ENCODE measurements at places on chromosomes 12 and 14.
A peak's percentile ranks its signal among the peaks of the same experiment; 100 is the strongest.

DNA sequence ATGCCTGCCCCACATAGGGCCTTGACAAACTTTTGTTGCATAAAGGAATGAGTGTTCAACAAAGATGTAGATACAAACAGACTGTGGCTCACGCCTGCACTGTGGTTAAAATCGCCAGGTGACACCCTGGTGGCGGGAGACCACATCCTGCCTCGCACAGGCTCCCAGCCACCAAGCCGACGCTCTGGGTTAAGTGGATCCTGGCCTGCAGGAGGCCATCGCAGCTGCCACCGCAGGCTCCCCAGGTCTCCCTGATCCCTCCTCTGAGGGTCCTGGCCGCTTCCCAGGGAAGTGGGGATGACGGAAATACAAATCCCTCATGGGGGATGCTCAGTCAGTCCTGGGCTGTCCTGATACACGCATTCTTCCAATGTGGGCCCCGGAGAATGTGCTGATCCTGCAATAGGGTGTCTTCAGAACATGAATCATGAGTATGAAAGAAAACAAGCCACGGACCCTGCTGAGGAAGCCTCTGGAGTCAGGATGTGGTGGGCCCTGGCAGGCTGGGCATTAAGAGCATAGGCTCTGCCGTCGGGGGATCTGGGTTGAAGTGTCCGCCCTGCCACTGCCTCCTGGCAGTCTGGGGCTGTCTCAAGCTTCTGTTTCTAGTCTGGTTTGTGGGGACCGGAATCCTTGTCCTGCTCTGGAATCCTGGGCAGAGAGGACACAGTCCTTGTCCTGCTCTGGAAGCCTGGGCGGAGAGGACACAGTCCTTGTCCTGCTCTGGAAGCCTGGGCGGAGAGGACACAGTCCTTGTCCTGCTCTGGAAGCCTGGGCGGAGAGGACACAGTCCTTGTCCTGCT lies 53.5 kb upstream of the BEGAIN start:
- peak; percentile 71 for DNase-seq

- no peak for DNase-seq
Measured at GRCh38 chr12:80100591-80100990, 1.3 kb downstream of the OTOGL start.

- DNase-seq, result no peak
Measured at GRCh38 chr12:72839696-72840095, 567.5 kb downstream of the TRHDE start.

DNA sequence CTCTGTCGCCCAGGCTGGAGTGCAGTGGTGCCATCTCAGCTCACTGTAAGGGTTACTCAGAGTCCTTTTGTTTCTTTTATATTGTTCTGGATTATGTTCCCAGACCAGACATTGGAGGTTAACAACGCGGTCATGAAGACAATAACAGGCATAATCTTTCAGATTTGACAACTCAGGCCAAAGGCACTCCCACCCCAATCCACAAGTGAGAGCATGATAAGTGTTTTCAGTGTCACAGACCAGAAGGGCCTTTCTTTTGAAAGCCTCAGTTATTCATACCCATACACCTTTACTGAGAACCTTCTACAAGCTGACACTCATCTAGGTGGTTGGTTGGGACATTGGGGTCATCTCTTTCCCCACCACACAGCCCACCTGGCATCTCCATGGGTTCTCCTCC lies 2.9 kb upstream of the TMEM63C start:
- DNase-seq, result no peak

- DNase-seq, result no peak
Measured at GRCh38 chr14:52269982-52270381, 2.5 kb downstream of the PTGDR start.

- DNase-seq, result no peak
Measured at GRCh38 chr12:16828891-16829290, 222.9 kb upstream of the LMO3 start.

GRCh38 chr12:59937148-59937547 lies 341.3 kb downstream of the SLC16A7 start:
- no peak for DNase-seq

GRCh38 chr14:52298795-52299194 lies 15.3 kb upstream of the PTGER2 start:
- DNase-seq, result no peak

GRCh38 chr12:6306151-6306550 lies 4.3 kb upstream of the PLEKHG6 start:
- DNase-seq, result no peak

- DNase-seq, result no peak
Measured at GRCh38 chr14:96754845-96755184, 42.4 kb upstream of the VRK1 start.

DNA sequence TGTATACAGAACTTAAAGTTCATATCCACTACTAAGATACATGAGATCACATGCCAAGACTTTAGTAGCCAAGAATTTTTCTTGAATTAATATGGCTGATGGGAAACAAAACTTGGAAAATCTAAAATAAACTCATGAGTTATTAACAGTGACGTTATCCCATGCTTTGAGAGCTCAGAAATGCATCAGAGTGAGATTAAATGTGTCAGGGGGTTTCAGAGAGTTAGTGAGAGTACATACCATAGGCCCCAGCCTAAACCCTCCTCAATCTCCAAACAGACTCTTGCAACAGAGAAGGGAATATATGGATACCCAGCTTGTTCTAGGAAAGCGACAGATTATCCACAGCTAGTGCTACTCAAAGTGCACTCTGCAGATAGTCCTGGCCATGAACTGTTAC lies 19.3 kb downstream of the SLC35F4 start:
- DNase-seq, result no peak

- DNase-seq, result no peak
Measured at GRCh38 chr14:84686550-84686949, 843.4 kb upstream of the FLRT2 start.

DNA sequence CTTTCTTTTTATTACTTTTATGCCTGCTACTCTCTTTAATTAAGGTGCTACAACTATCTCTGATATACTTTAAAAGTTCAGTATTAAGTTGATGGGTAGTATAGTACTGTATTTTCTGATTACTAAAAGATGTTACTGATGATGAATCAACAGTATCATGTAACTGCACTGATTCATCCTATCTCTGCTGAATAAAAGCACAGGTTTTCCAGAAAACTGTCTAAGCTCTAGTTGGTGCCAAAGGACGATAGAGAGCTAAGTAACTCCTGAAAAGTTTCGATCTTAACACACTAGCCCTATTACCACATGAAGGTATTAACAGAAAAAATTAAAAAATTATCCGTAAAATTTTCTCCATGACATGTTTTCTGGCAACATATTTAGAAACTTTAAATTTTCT lies 2.1 kb downstream of the SCAF11 start:
- no peak for DNase-seq

GRCh38 chr12:122310626-122311333 lies 44.5 kb upstream of the VPS33A start:
- DNase-seq, result no peak

DNA sequence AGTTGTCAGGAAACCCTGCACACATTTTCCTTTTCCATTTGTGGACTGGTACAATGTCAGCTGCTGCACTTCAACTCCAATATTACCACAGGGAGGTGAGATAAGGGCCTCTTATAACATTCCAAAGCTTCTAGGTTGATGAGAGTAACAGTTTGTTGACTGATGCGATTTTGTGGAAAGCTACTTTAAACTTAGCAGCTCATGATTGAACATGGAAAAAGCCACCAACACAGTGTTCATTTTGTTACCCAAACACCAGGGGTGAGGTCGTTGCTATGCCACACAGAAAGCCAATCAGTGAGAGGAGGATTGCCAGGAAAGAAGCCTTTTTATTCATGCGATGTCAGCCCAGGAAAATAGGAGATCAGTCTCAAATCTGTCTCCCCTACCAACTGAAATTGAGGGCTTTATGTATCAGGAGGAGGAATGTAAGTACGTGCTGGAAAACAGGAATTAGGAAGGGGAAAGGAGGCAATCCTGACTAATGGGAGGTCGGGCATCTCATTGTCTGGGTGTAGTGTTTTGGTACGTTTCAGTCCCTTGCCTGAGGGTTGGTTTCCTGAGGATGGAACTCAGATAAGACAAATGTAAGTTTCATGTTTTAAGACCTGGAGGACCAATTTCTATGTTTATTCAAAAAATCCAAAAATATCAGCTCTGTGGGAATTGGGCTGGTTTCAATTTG lies 92.7 kb upstream of the PLEKHA5 start:
- no peak for DNase-seq

GRCh38 chr14:74425525-74426201 lies 347 bp downstream of the SYNDIG1L start:
- peak; percentile 4 for DNase-seq

- no peak for DNase-seq
Measured at GRCh38 chr12:80230068-80230467, 130.7 kb downstream of the OTOGL start.

DNA sequence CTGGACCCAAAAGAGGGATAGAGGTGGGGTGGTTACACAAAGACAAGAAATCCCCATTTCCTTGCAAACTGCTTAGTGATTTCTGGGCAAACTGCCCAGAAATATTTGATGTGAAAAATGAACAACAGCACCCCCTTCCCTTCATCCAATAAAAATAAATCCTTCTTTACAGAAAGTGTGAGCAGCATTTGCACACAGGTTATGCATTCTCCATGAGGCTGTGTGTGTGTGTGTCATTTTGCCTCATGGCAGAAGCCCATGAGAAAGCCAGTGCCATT lies 17.2 kb upstream of the NRXN3 start:
- no peak for DNase-seq

DNA sequence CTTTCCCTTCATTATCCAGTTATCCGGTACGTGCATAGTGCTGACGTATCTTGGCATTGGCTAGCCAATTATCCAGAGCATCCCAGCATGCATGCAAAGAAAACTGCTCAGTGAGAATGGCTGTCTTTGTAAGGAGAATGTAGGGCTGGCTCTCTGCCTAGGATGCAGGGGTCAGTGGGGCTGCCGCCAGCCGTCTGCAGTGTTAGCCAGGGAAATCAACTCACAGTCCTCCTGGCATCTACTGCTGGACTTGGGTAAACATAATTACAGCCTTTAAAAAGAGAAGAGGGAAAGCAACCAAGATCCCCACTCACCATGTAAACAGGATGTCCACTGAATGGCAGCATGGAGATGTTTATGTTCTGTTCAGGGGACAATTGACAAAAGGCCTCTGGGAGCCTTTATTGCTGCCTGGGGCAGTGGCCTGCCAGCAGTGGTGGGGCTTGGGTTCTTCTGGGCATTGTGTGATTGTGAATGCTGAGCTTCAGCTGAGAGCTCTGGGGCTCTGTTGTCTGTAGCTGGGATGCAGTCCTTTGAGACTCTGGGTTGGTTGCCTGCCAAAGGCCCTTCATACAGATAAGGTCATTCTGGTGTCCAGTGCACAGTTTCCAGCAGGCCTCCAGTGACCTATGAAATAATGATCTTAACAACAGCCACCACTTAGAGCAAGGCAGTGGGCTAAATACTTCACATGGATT lies 121.8 kb downstream of the TBC1D30 start:
- DNase-seq, result no peak

- DNase-seq, result no peak
Measured at GRCh38 chr12:39723831-39724230, 104.2 kb upstream of the ABCD2 start.

DNA sequence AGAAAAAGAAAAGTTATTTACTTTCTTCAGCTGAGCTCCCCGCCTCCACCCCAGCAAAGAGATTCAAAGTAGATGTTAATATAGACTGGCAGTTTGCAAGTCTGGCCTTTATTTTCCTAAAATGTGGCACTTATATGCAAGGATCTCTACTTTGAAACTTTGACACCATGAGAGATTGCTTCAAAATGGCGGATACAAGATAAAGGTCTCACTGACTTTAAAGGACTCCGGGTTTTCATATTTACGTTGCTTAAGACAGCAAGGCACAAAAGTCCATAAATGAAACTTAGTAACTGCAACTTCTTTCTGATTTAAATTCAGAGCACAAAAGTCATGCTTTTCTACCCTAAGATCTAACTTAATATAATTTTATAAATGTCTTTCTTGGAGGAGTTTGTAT lies 3.5 kb downstream of the OTX2 start:
- DNase-seq, result no peak

DNA sequence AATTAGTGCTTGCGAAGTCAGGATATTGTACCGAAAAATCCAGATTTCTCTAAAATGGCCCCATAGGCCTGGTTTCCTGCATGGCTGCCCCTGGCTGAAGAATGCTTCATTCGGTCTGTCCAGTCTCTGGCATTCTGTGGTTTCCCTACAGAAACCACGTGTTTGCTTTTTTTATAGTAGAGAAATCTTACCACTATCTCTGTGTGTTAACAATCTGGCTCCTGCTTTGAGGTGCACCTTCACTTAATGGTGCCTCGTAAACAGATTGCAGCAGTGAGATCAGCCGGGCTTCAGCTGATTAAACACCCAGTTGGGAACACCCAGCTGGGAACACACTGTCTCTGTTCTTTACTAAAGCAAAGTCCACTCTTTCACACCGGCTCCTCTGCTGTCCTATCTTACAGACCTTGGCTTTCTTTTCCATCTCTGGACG lies 6.7 kb upstream of the DNAAF2 start:
- DNase-seq, result no peak

DNA sequence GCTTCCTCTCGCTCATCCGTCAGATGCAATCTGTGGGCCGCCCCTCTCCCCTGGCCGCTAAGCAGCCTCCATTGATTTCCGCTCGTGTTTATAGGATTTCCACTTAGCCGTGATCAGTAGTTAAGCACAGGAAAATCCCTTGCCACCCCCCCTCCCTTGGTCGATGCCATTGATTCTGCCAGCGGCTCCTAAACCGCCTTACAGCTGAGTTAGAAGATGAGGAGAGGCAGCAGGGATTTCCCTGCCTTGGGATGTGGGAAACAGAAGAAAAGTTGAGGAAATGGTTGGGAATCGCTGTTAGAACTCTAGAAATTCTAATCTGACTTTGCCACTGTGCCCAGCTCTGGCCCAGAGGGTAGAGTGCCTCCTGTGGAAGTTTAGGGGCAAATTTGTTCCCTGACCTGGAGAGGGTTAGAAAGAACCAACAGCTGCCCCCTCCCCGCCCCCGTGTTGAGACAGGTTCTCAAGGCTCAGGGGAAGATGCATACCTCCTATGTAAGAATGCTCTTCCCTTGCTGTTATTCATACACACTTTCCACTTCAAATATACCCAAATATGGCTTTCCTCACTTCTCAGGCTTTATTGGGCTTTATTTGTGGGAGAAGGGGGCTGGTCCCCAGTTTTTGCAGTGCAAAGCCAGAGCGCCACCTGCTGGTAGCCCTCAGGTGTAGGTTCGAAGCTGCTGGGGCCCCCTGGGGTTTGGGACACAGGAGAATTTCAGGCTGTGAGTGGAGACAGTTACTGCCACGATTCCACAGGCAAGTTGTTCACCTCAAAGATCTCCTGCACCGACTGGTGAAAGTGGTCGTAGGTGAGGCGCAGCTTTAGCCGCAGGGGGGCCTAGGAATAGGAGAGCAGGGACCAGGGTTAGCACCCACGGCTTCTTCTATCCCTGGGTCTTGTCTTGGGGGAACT lies 3.2 kb downstream of the THTPA start:
- DNase-seq, result peak; percentile 66

GRCh38 chr14:59333235-59333634 lies 131.9 kb downstream of the GPR135 start:
- DNase-seq, result no peak
